Renal pelvis (tissue), 12 donors: ENCODE measurements at places on chromosomes 16 and 17. TPM values are rescaled to one million over a fixed set of nuclear protein-coding genes. Genes with fewer than 3 reads are reported as not detected.

DNA sequence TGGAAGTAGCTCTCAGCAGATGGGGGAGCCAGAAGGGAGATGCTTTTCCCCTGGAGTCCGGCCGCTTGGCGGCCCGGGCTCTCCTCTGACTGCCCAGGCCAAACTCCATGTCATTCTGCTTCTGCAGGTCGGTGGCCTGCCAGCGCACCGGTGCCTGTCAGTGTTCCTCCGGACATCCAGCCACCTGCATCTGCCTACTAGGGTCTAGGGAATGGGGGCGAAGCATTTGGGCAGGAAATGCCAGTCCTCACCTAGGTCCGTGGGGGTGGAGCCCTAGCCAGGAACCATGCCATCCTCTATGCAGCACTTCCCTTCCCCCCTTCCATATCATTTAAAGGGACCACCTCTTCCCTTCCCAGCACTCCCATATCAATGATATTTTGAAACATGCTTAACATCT lies 34.2 kb downstream of the GJC1 start:
- no peak for DNase-seq

DNA sequence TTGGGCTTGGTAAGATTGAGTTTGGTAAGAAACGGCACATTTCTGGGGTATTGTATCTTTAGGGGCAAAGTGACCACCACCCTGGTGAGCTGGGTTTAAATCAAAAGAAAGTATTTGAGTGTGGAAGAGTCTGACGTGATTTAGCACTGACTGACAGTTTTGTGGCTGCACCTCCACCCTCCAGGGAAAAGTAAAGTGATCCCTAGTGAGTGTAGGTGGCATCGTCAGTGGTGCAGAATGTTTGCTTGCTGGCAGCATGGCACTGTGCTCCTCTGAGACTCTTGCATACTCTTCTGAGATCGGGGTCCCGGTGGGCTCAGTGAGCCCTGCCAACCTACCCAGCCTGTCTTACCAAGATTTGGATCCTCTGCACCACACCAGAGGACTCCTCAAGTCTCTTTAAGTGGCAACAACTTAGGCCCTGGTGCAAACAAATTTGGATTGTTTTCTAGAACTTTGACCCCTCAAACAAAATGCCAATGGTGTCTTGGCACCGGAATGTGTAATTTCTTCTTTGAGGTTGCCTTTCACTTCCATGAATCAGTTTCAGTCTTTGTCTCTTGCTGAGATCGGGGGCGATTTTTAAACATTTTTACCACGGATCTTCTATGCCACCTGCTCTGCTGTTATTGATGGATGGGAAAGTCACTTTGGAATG lies 2.8 kb downstream of the PRKCB start:
- peak; percentile 37 for DNase-seq

DNA sequence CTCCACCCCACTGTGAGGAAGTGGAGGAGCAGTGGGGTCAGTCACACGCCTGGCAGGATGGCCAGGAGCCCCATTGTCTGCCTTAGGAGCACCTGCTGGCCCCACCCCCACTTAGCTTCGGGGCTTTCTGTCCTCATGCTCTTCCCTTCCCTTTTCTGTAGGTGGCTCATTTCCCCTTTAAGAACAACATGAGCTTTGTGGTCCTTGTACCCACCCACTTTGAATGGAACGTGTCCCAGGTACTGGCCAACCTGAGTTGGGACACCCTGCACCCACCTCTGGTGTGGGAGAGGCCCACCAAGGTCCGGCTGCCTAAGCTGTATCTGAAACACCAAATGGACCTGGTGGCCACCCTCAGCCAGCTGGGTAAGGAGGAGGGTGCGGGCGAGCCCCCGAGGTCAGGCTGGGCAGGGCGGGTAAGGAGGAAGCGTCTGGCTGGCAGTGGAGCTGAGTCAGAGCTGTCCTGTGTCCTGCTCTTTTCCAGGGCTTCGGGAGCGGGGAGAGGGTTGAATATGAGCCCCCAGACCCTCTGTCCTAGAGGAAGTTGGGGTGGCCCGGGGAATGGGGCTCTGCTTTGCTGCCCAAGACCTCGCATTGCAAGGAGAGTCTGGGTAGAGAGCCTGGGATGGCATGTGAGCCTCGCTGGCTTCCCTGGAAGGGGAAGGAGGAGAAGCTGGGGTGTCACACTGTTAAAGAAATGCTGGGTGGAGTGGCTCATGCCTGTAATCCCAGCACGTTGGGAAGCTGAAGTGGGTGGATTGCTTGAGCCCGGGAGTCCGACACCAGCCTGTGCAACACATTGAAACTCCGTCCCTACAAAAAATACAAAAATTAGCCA lies 9.2 kb upstream of the SERPINF1 start:
- DNase-seq = no peak

- no peak for DNase-seq
Measured at GRCh38 chr17:64146418-64147109, 16.6 kb upstream of the ERN1 start.

DNA sequence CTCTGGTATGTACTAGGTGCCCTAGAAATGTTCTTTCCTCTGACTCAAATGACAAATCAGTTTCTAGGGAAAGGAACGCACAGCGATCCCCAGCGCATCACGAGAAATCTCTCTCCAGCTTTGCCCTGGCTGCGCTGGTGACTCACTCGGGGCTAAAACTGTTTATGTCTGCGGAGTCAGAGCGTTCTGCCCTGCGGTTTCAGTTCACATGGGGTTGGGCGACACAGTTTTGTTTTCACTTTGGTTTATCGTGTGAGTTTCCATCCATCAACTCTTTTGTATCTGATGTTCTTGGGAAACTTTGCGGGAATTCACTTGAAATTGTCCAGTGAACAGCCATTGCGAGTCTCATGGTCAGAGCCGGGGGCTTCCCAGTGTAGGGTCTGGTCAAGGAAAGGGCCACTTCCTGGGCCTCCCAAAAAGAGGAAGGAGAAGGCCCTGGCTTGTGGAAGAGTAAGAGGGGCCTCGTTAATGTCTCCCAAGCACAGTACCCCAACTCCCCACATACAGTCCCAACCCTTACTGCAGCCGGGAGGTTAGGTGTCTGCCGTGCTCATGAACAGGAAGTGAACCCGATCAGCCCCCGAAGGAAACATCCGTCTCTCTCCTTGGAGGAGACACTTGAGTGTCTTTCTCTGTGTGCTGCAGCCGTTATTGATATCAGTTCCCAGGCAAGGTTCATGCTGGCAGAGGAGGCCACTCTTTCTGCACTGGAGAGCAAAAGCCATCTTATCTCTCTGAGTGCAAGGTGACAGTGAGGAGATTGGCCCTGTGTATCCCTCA lies 643.2 kb downstream of the WWOX start:
- no peak for DNase-seq

DNA sequence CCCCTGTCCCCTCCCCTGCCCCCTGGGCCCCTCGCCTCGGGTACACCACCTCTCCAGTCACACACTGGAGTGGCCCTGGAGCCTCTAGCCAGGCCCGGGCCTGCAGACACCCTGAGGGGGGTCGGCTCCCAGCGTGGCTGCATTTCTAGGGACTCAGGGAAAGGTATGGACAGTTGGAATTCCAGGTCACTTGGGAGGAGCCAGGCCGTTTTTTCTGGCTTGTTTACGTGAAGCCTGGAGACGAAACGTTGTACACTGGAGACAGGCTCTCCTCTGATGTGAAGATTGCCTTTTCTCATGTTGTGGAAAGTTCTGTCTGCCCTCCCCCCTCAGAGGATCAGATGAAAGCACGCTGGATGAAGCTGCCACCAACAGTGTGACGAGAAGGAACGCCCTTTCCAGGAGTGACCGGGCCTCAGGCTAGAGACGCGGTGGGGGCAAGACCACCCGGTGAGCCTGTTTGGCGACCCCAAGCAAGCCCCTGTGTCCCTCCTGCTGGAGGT lies 4.0 kb upstream of the PPP1R27 start:
- DNase-seq = no peak

- DNase-seq = no peak
Measured at GRCh38 chr16:11092788-11093571, 148.6 kb downstream of the CLEC16A start.

DNA sequence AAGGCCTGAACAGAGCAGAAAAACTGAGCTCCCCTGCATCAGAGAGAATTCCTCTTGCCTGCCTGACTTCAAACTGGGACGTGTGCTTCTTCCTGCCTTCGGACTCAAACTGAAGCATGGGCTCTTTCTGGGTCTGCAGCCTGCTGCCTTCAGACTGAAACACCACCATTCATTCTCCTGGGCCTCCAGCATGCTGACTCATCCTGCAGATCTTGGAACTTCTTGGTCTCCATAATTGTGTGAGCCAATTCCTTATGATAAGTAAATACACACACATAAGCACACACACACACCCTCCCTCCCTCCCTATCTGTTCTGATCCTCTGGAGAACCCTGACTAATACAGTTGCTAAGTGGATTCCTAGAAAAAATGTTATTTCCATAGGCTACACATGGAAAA lies 874.3 kb upstream of the EEF2KMT start:
- DNase-seq = no peak

DNA sequence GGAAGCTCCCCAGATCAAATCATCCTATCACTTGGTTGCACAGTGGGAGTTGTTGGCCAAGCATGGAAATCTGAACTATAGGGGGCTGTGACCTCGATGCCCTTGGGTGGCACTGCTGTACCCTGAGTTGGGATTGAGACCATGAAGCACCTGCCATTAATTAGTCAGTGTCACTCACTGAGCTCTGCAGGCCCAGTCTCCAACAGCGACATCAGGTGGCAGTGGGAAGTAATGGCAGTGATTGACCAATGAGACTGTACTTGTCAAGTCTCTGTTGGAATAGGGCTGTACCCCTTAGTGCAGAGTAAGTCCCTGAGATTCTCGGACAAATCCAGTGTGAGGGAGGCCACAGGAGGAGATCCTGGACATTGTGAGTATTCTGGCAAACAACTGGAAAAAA lies 118.0 kb upstream of the RPL38 start:
- DNase-seq = no peak

DNA sequence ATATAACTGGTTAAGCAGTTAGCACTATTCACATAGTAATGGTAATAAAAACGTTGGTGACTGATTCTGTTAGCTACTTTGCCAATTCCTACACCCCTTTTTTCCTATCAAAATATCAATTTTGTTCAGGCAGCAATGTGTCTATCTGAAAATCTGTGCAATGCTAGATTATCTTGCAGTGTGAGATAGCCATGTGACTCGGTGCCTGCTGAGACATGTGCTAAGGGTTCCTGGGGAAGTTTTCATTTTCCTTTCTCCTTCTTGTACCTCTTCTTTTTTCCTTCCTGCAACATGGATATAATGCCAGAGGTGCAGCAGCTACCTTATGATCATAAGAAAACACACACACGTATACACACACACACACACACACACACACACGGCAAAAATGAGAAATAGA lies 100.5 kb upstream of the SHISA6 start:
- DNase-seq = no peak

- no peak for DNase-seq
Measured at GRCh38 chr17:8133399-8133798, 9.5 kb upstream of the HES7 start.

DNA sequence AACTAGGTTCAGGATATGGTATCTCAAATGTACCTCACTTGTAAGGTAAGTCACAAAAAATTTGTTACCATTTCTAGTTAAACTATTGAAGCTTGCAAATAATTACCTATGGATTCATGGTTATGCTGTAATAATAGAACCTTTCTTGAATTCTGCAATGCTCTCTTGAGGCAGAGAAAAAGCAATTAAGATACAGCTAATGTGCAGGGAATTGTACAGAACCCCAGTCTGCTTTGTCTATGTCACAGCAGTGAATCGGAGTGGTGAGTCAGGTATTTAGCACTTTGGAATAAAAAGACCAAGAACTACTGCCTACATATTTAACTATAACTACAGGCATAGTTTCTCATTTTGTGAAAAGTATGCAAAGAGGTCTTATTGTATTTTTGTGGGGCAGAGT lies 228.7 kb upstream of the GOT2 start:
- no peak for DNase-seq

DNA sequence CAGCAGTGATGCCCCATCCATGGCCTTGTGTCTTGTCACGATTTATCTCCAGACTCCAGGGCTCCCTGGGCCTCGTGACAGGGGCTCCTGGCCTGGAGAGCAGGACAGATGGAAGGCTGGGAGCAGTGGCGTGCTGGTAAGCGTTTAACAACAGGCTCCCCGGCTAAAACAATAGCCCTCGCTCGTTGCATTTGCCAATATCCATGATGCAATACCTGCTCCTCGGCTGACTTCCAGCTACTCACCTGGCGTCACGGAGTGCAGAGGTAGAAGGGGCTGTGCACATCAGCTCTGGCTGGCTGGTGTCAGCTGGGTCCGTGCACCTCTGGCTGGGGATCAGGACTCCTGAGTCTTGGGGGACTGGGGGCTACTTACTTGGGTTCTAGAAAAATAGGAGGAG lies 1.5 kb upstream of the BICDL2 start:
- DNase-seq = no peak

DNA sequence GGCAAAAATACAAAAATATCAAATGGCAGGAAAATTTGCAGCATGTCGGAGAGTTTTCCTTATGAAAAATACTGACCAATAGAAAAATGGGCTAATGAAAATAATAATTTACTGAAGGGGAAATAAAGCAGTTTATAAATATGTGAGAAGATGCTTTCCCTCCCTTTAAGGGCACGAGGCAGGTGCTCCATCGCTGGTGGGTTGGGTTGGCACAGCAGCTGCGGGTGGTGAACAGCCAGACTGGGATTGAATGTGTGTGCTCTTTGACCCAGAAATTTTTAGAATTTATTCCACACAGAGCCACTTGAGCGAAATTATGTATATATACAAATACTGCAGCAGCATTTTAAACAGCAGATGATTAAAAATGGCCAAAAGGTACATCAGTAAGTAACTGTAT lies 109.1 kb upstream of the ZNF750 start:
- DNase-seq = no peak

DNA sequence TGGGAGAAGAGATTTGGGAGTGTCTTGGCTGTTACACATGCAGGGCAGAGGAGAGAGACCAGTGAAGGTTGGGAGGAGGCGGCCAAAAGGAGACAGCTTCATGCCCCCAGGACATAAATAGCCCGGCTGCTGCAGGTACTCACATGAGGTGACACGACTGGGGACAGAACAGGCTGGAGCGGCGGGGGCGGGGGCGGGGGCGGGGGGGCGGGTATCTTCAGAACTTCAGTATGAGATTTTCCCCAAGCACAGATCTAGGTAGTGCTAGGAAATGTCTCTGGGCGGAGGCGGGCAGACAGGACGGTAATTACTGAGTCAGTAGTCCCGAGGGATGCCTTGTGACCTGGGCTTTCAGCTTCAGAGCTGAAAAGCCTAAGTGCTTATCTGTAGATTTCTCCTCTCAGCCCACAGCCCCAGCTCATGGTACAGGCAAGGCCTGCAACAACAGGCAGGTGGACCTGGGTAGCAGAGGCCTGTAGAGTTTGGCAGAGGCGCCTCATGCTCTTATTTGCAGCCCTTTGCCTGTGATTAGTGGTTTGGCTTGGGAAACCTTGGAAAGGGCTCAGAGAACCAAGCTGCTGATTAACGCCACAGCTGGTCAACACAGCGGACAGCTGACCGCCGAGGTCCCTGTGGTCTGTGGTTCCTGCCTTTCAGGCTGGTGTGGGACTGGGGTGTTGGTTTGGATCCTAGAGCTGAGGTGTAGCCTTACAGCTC lies 24.5 kb downstream of the UNK start:
- DNase-seq = no peak

The CCL16 gene
- 0.17 TPM for polyA plus RNA-seq

The ZMYND15 gene
- polyA plus RNA-seq = 0.58 TPM

The ADPRM gene
- 13.5 TPM for polyA plus RNA-seq

The TBC1D3C gene
- not detected for polyA plus RNA-seq

The KRT28 gene
- polyA plus RNA-seq = not detected

The ADAMTS18 gene
- polyA plus RNA-seq = 9.7 TPM

The ZNF205 gene
- 20.3 TPM for polyA plus RNA-seq

The DNAH17 gene
- 4.0 TPM for polyA plus RNA-seq

The CCL15 gene
- 10.5 TPM for polyA plus RNA-seq

The LPO gene
- polyA plus RNA-seq = 0.04 TPM

The ARHGDIG gene
- 4.2 TPM for polyA plus RNA-seq

The HS3ST3A1 gene
- 3.6 TPM for polyA plus RNA-seq

The CIITA gene
- 6.7 TPM for polyA plus RNA-seq

The GUCY2D gene
- polyA plus RNA-seq = 0.87 TPM

The FNDC8 gene
- 0.25 TPM for polyA plus RNA-seq
